ENCODE measurements at places on chromosomes 3 and 15. TPM values are rescaled to one million over a fixed set of nuclear protein-coding genes. Genes with fewer than 3 reads are reported as not detected.

VEPH1 gene
- 56.1 TPM for total RNA-seq

PPP1R14D gene
- total RNA-seq, result not detected

TERC gene
- total RNA-seq, result 759 TPM

CPNE9 gene
- total RNA-seq, result not detected

FAM107A gene
- total RNA-seq, result not detected

SLC12A1 gene
- total RNA-seq, result not detected

IMPG2 gene
- total RNA-seq, result 0.44 TPM

FBXW12 gene
- not detected for total RNA-seq

THRB gene
- 0.77 TPM for total RNA-seq

CKMT1B gene
- not detected for total RNA-seq

COLQ gene
- total RNA-seq, result 0.75 TPM

Measured in uterine smooth muscle cell (primary cell).